ENCODE measurements at places on chromosomes 5 and 9.
A peak's percentile ranks its signal among the peaks of the same experiment; 100 is the strongest.

DNA sequence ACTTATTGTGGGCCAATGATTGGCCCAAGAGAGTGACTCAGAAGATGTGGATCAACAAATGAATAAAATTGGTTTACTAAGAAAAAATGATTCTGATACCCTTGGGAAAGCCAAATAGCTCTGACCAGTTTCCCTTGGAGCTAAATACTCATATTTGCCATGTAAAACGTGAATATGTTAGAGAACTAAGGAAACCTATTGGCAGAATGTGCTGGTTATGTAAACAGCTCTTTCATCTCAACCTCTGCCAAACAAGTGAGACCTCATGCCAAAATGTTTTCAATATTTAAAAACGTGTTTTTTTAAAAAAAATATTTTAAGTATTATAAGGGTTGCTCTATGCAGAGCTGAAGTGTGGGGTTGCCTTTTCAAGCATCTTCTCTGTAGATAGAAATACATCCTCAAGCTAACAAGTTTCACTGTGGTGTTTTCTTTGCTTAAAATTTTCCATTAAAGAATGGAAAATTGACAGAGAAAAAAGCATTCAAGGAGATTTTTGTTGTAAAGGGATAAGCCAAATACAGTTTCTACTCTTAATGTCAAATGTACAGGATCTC lies 186.9 kb upstream of the TUT7 start:
- DNase-seq: no peak

DNA sequence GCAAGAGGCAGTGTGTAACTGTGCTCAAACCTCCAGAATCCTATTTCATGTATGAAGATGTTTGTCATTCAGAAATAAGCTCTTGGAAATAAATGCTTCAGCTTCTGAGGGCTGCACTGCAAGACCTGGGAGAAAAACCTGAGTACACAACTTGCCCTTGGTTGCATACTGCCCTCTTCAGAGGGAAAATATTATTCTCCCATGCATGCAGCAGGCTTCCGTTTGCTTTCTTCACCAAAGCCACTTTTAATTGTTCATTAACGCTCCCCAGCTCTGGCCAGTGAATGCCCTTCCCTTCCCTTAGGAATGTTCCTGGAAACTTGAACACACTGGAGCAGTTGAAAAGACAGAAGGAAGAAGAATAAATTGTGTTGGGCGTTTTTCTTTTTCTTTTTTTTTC lies 2.5 kb upstream of the WHRN start:
- DNase-seq: peak; percentile 64

GRCh38 chr5:148882332-148882731 lies 55.9 kb downstream of the ADRB2 start:
- DNase-seq: no peak

GRCh38 chr5:39622281-39622680 lies 197.5 kb upstream of the DAB2 start:
- no peak for DNase-seq

- no peak for DNase-seq
These were observed 35.4 kb upstream of the RICTOR start for GRCh38 chr5:39109606-39110005.

All from CD4-positive, alpha-beta T cell treated with Interleukin-17A for 1 hour (primary cell).